ENCODE measurements at places on chromosomes 5 and 9.

DNA sequence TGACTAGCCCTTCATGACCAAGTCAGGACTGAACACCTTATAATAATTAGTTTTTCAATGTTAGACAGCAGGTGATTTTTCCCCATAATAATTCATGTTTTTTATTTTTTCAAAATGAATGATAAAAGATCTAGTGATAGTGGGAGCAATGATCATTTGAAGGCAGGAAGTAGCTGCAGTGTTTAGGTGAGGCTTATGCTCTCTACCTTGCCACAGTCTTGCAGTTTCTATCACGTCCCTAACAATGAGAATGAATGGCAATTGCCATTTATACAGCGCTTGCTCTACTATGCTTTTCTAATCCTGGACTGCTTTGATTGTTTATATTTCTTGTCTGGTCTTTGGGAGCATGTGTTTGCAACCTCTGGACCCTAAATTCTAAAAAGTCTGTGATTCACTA, 367.8 kb upstream of the RIOK2 start:
- DNase-seq: no peak

DNA sequence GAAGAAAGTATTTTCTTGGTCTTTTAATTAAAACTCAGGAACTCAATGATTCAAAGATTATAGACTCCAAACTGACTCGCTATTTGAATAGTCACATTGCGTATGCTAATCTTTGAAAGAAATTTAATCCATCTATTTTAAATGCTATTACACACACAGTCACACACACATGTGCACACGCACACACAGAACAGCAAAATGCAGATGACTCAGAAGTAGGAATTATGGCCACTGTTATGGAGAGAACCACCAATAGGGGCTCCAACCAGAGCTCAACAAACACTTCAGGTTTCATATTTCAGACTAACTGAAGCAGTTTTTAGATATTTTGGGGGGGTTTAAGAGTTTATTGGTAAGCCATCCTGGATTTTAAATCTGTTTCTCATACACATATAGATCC, 1917.9 kb downstream of the EFNA5 start:
- DNase-seq: no peak

DNA sequence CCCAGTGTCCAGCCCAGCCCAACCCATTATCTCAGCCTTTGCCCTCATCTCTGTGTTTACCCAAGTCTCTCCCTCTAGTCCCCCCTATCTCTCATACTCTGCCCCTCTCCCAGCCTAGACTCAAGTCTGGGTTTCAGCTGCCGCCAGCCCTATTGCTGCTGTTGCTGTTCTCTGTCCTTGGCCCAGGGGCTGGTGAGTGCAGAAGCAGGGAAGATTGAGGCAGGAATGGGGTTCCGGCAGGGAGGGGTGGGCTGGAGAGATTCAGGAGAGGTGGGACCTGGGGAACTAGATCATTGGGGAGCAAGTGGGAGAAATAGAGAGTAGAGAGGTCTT, 702 bp downstream of the TMEM8B start:
- DNase-seq: no peak

- no peak for DNase-seq
Observed at GRCh38 chr5:55451976-55452375, 82.8 kb downstream of the PLPP1 start.

DNA sequence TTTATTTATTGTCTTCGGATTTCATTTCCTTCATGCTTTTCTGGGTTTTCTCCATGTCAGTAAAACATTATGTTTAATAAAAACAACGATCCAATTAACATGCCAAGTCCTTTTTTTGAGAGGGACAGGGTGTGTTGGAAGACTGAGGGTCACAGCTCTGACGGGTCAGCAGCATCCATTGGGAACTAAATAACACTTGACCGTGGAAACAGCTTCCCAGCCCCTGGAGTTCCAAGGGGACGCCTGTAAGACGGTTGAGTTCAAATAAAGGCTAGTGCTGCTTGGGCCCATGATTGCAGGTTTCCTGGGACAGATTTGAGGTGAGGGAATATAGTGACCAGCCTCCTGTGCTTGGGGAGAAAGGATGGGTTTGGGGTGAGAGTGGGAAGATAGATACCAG, 30.4 kb upstream of the NEURL1B start:
- no peak for DNase-seq

DNA sequence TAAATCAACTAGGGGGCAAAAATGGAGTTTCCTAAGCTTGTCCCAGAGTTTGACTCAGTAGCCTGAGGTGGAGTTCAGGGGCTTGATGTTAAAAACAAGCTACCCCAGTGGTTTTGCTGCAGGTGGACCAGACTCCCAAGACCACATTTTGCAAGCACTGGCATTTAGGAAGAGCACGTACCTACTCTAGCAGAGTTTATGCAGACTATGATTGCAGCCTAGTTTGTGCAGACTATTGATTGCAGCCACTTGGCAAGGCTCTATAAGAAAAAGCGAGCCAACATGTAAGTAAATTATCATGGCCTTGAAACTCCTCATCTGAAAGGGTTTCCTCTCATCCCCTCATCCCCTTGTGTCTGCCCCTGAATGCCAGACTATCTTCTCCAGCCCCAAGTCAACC, 102.0 kb upstream of the CCDC152 start:
- no peak for DNase-seq

- DNase-seq: no peak
Observed at GRCh38 chr5:11222169-11222568, 461.1 kb upstream of the DAP start.

DNA sequence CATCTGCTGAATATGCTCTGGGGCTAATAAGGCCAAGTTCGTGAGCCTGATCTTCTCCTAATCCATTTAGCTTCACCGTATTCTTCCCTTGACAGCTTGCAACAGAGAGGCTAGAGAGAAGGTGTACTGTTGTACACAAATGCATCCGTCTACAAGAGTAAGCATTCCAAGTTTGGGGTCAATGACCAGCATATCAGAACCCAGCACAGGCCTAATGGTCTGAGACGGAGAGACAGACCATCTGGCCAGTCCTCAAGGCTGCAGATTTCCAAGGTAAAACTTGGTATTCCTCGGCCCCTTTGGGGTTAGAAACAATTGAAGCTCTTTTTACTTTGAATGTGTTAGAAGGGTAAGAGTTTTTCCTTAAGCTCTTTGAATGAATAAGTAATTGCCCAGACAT, 481.2 kb upstream of the KLF4 start:
- DNase-seq: no peak

DNA sequence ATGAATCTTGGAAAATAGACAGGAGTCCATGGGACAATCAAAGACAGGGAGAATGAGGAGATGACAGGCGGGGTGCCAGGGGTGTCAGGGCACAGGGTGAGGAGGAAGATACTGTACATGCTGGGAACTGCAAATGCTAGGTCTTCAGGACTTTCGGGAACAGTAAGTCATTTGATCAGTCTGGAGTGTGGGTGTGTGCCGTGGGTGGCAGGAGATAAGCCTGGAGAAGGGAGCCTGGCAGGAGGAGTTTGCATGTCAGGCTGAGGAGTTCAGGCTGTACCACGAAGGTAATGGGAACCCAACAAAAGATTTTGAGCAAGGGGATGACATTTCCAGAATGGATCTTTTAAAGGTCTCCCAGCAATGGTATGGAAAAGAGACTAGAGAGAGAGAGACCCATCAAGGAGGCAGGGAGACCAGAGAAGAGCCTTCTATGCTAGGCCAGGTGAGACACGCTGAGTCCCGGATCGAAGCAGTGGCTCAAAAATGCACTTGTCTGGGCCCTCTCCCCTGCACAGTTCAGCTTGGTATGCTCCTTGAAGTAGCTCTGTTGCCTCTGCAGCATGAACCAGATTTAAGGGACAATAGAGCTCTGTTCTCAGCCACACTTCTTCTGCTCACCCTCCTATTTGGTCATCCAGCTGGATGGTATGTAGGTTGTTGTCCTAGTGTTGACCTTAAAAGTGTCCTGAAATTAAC, 77.0 kb upstream of the FER start:
- DNase-seq: no peak

DNA sequence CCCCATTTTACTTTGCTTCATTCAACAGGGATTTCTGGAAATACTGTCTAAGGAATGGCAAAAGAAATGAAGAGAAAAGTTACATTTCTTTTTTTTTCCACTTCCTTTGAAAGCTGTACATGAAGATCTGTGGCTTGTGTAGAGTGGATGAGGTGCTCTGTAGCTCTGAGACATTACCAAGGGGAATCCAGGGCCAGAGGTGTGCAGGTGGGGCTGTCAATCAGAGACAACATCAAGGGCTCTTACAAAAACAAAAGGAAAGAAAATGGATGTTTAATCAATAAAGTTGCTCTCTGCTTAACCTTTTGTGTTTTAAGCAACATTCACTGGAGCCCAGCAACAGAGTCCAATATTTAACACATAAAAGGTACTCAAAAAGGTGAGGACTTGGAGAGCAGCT, 391.1 kb downstream of the TMEM38B start:
- no peak for DNase-seq

DNA sequence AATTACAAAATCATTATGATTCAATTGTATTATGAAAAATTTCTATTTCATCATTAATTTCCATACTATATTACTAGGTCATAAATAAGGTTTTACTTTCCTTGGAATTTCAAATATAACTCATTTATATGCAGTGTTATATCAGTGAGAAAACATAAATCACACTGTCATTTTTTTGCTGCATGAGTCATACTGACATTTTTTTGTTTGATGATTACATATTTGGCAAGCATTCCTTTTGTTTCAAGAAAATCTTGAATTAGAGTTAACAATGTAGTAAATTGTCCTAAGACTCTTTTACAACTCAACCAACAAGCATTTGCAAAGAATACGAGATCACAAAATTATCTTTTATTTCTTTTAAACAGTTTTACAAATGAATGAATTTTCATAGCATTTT, 298.4 kb upstream of the SEMA6A start:
- DNase-seq: no peak

DNA sequence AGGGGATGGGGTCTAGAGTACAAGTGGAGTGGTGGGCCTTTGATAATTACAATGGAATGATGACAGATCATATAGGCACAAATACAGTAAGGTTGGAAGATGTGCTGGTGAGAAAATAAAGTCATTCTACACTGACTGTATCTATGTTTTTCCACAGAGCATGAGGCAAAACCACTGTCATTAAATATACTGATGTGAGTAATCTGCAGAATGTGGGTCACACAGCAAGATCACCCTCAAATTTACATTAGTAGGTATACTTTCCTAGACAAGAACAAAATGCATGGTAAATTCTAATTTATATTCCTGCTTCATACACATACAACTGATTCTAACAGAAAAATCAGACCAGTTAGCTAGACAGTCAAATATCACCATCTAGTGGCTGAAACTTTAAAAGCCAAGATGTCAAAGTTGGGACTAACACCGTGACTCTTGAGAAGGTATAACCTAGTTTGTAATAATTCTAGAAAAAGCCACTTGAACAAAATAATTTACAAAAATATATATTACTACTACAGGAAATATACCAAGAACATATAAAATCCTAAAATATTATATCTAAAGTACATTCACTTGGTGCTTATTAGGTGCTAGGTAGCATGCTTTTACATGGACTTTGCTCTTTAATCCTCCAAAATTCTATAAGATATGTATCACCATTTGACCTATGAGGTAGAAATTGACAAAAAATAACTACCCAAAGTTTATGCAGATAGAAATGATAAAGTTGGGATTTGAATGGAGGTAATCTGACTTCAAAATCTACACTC, 19.5 kb downstream of the TTC33 start:
- no peak for DNase-seq

GRCh38 chr5:93653716-93654115, 70.7 kb downstream of the NR2F1 start:
- DNase-seq: no peak

- no peak for DNase-seq
Observed at GRCh38 chr5:135353952-135354721, 44.9 kb downstream of the MACROH2A1 start.

GRCh38 chr5:78974011-78974410, 11.1 kb downstream of the ARSB start:
- DNase-seq: no peak

GRCh38 chr5:113102121-113102531, 125.5 kb downstream of the DCP2 start:
- no peak for DNase-seq

- DNase-seq: no peak
Observed at GRCh38 chr9:87512311-87512710, 14.6 kb downstream of the DAPK1 start.

DNA sequence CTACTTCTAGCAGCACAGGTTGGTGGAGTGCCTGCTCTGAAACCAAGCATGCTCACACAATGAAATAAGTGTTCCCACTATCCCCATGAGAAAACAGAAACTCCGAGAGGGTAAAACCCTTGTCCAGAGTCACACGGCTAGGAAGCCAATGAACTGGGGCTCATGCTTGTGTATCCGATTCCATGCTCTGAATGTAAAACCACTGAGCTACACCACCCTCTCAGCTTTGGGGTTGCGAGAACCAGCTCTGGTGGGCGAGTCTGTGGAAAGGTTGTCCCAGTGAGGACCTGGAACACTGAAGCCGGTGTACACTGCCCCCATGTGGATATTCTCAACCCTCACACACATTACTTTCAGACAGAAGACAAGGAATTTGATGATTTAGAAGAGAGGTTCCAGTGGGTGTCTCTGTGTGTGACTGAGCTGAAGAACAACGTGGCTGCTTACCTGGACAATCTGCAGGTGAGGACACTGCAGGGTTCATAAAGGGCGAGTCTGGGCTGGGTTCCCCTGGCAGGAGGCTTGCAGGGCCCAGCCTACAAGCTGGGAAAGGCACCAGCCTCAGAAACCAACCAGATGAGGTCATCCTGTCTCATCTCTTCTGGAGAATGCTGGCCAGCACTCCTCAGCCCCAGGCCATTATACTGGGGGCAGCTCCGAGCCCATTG, 37.4 kb downstream of the ARHGEF37 start:
- DNase-seq: no peak

DNA sequence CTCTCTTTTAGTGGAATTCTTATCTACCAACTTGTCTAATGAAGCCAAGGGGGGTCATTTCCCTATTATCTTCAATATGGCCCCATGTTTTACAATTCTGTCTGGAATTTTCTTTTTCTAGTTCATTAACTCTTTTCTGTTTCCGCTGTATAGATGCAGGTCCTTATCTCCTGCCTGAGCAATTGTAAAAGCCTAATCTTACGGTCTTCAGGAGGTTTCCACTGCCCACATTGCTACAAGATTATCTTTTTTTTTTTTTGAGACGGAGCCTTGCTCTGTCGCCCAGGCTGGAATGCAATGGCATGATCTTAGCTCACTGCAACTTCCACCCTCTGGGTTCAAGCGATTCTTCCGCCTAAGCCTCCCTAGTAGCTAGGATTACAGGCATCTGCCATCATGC, 132.3 kb downstream of the UNC13B start:
- DNase-seq: no peak
